T-helper 17 cell (primary cell): ENCODE measurements at places on chromosomes 2 and 18. TPM values are rescaled to one million over a fixed set of nuclear protein-coding genes. Genes with fewer than 3 reads are reported as not detected.

DNA sequence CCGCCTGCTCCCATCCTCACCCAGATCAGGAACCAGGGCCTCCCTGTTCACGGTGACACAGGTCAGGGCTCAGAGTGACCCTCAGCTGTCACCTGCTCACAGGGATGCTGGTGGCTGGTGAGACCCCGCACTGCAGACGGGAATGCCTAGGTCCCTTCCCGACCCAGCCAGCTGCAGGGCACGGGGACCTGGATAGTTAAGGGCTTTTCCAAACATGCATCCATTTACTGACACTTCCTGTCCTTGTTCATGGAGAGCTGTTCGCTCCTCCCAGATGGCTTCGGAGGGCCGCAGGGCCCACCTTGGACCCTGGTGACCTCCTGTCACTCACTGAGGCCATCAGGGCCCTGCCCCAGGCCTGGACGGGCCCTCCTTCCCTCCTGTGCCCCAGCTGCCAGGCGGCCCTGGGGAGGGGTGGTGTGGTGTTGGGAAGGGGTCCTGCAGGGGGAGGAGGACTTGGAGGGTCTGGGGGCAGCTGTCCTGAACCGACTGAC, 31.7 kb downstream of the GPC1 start:
- H3K4me3 ChIP-seq: no peak overlapping the region
- no peaks in the 10 kb centered on the region for H3K4me1 ChIP-seq
- no peak for DNase-seq
- H3K27ac ChIP-seq: no peak overlapping the region
- H3K27me3 ChIP-seq: no peaks in the 10 kb centered on the region

- no peaks in the 10 kb centered on the region for H3K27me3 ChIP-seq
- no peaks in the 10 kb centered on the region for H3K36me3 ChIP-seq
- H3K27ac ChIP-seq: no peak overlapping the region
- no peaks in the 10 kb centered on the region for H3K4me1 ChIP-seq
- H3K4me3 ChIP-seq: no peak overlapping the region
Measured at GRCh38 chr18:52312346-52312745, 27.7 kb upstream of the DCC start.

Gene TMEM150A
- total RNA-seq: 6.4 TPM

Gene SLC4A5
- total RNA-seq: 9.1 TPM

Gene CYS1
- not detected for total RNA-seq

GRCh38 chr2:120189189-120189588, 34.0 kb downstream of the TMEM185B start:
- H3K4me3 ChIP-seq: no peak overlapping the region
- H3K27ac ChIP-seq: no peak overlapping the region
- DNase-seq: no peak

GRCh38 chr2:127945281-127945680, 59.5 kb upstream of the AMMECR1L start:
- H3K27ac ChIP-seq: no peak overlapping the region
- H3K4me1 ChIP-seq: peaks cover 2% of the 10 kb centered on the region
- DNase-seq: no peak
- no peaks in the 10 kb centered on the region for H3K27me3 ChIP-seq
- H3K4me3 ChIP-seq: no peak overlapping the region

Gene CHRND
- not detected for total RNA-seq

Gene CLEC4F
- total RNA-seq: not detected

GRCh38 chr18:8253944-8254343, 355.3 kb upstream of the RAB12 start:
- no peaks in the 10 kb centered on the region for H3K27me3 ChIP-seq
- no peak for DNase-seq
- H3K27ac ChIP-seq: no peak overlapping the region

Gene CDH2
- 0.37 TPM for total RNA-seq

- no peak overlapping the region for H3K27ac ChIP-seq
- no peaks in the 10 kb centered on the region for H3K4me1 ChIP-seq
- H3K27me3 ChIP-seq: no peaks in the 10 kb centered on the region
- no peaks in the 10 kb centered on the region for H3K36me3 ChIP-seq
- H3K4me3 ChIP-seq: no peak overlapping the region
Measured at GRCh38 chr18:42780171-42780570, 335.3 kb downstream of the RIT2 start.

GRCh38 chr2:117492209-117492851, 322.2 kb upstream of the DDX18 start:
- H3K27ac ChIP-seq: no peak overlapping the region
- H3K36me3 ChIP-seq: no peaks in the 10 kb centered on the region
- H3K4me1 ChIP-seq: no peaks in the 10 kb centered on the region
- no peak overlapping the region for H3K4me3 ChIP-seq
- no peaks in the 10 kb centered on the region for H3K27me3 ChIP-seq

- H3K27me3 ChIP-seq: no peaks in the 10 kb centered on the region
- peak; percentile 26 for DNase-seq
- H3K4me1 ChIP-seq: peaks cover 59% of the 10 kb centered on the region
Measured at GRCh38 chr2:157413326-157414035, 30.4 kb downstream of the CYTIP start.

DNA sequence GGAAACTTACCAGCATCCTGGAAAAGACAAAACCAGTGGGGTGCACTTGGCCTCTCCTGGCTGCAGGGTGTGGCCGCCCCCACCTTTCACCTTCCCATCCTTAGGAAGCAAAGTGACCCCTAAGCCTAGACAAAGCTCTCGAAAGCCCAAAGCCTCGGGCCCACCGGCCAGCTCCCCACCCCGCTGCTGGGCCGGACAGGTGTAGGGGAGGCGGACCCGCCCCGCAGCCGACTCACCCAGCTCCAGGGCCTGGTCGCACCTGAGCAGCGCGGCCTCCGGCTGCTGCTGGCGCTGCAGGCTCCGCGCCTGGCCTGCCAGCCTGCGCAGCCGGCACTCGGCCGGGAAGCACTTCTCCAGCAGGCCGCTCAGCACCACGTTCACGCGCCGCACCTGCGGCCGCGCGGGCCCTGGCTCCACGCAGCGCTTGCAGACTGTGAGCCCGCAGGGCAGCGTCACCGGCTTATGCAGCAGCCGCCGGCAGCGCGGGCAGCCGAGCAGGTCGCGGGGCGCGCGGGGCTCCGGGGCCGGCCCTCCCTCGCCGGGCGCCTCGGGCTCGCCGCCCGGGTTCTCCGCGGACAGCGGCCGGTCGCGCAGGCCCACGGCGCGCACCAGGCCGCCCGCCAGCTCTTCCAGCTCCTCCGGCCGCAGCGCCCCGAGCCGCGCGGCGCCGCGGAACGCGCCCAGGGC, 979 bp downstream of the LONRF2 start:
- peaks cover 63% of the 10 kb centered on the region for H3K27me3 ChIP-seq
- H3K36me3 ChIP-seq: no peaks in the 10 kb centered on the region
- peak overlapping the region; percentile 68 for H3K4me3 ChIP-seq
- no peak overlapping the region for H3K27ac ChIP-seq

DNA sequence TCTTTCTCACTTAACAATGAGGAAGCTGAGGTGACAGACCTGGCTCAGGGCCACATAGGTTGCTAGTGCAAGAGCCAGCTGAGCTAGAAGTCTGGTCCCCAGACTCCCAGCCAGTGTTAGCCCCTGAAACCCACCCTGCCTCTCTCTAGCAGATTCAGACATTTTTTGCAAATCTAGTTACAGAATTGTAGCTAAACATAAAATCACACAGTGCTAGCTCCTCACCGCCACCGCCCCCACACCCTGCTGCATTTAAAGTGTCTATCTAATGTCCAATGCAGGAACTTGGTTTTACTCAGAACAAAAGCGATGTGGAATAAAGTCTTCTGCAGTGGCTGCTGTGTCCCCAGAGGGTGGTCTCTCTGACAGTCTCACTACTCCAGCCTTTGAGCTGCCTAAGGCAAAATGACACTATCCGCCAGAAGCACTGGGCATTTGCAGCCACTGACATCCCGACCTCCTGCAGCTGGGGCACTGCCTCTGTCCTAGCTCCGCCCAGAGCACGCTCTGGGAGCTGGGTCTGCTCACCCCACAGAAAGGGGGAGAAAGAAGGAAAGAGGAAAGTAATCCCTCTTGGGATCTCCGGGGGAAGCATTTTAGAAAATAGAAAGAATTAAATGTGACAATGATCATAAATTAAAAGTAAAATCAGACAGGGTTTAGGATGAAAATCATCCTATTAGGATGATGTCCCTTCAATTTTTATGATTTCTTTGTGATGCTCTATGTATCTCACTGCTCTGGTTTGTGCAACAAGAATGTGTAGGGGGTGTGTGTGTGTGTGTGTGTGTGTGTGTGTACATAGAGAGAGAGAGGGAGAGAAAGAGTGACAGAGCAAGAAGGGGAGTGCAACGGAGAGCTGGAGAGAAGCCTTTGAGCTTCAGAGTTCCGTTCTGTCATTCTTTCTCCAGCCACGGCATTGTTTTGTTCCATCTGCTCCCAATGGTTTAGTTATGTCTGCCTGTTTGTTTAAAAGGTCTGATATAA, 50.5 kb upstream of the ST8SIA3 start:
- no peaks in the 10 kb centered on the region for H3K27me3 ChIP-seq
- no peaks in the 10 kb centered on the region for H3K4me1 ChIP-seq
- H3K4me3 ChIP-seq: no peak overlapping the region
- no peak for DNase-seq

GRCh38 chr2:25341011-25341727, 556 bp downstream of the DNMT3A start:
- peaks cover 25% of the 10 kb centered on the region for H3K4me1 ChIP-seq
- H3K4me3 ChIP-seq: no peak overlapping the region
- no peaks in the 10 kb centered on the region for H3K36me3 ChIP-seq
- no peaks in the 10 kb centered on the region for H3K27me3 ChIP-seq

Gene CYTIP
- total RNA-seq: 294 TPM

Gene EFHD1
- total RNA-seq: 1.1 TPM

Gene SCYGR4
- total RNA-seq: not detected

DNA sequence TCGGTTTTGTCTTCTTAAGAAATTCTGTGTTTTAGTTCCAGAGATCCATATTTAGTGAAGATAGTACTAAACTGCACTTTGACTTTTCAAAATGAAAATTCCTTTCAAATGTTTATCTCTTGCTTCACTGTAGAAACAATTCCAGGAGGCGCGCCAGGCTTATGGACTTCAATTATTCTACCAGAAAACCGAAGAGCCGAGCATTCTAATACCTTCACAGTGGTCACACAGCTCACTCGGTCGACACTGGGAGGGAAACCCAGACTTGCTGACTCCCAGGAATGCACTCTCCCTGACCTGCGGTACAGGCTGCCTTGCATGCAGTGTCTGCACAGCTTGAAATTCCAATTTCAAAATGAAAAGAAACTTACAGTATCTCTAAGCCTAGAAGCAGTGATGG, 119.9 kb upstream of the PIEZO2 start:
- no peak overlapping the region for H3K4me3 ChIP-seq
- H3K27me3 ChIP-seq: peaks cover 5% of the 10 kb centered on the region
- no peaks in the 10 kb centered on the region for H3K36me3 ChIP-seq
- no peak for DNase-seq
- no peak overlapping the region for H3K27ac ChIP-seq

Gene EHD3
- 23.5 TPM for total RNA-seq

- peaks cover 4% of the 10 kb centered on the region for H3K36me3 ChIP-seq
- no peak for DNase-seq
- no peak overlapping the region for H3K27ac ChIP-seq
- peaks cover 12% of the 10 kb centered on the region for H3K27me3 ChIP-seq
- no peaks in the 10 kb centered on the region for H3K4me1 ChIP-seq
Measured at GRCh38 chr18:21387886-21388285, 145.9 kb downstream of the GREB1L start.

- no peak for DNase-seq
- H3K36me3 ChIP-seq: no peaks in the 10 kb centered on the region
- H3K27ac ChIP-seq: no peak overlapping the region
- H3K4me1 ChIP-seq: no peaks in the 10 kb centered on the region
- H3K4me3 ChIP-seq: no peak overlapping the region
- H3K27me3 ChIP-seq: peaks cover 6% of the 10 kb centered on the region
Measured at GRCh38 chr2:176747928-176748327, 464.7 kb upstream of the HNRNPA3 start.

GRCh38 chr2:238235856-238236255, 4.0 kb downstream of the HES6 start:
- DNase-seq: no peak
- peaks cover 34% of the 10 kb centered on the region for H3K27me3 ChIP-seq
- H3K36me3 ChIP-seq: peaks cover 6% of the 10 kb centered on the region
- H3K4me1 ChIP-seq: peaks cover 21% of the 10 kb centered on the region
- no peak overlapping the region for H3K27ac ChIP-seq

Gene NCKAP1
- 6.9 TPM for total RNA-seq

DNA sequence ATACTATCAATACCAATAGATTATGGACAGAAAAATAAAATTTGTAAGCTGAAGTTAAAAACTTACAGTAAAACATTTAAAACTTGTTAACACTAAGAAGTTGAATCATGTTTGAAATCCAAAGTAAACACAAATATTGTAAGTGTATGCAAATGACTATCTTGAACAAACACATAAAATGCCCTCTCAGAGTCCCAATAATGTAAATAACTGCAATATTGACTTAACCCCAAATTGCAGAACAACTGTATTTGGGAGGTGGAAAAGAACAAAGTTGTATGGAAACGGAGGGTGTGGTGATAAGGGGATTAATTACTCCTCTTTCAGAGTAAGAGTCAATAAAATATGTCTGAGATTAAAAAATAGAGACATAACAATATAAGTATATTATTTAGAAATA, 140.0 kb upstream of the NOL4 start:
- no peak for DNase-seq
- H3K27me3 ChIP-seq: no peaks in the 10 kb centered on the region
- no peaks in the 10 kb centered on the region for H3K36me3 ChIP-seq
- no peak overlapping the region for H3K27ac ChIP-seq

DNA sequence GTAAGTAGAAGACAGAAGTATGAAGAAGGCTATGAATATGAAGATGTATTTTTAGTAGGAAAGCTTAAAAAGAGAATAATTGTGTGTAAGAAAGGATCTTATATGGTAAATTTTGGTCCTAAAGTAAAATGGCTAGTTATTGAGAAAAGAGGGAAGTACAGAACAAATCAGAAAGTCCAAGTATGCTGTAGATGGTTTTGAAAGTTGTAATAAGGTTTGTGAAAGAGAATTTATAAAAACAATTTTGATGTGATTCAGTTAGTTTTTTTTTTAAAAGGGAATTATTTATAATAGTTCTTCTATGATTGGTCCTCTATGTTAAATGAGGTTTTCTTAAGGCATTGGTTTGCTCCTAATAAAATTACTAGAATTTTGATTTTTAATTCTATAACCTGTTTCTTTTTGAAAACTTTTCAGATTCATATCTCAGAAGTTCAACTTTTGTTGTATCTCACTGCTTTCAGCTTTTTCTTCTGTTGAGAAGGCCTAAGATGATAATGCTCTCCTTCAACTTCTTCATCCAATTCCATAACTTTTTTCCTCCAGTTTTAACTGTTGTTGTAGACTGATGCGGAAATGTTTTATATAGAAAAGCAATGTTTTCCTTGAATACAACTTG, 322.7 kb downstream of the NOL4 start:
- no peak for DNase-seq
- no peaks in the 10 kb centered on the region for H3K36me3 ChIP-seq
- no peaks in the 10 kb centered on the region for H3K4me1 ChIP-seq
- no peak overlapping the region for H3K27ac ChIP-seq
- no peaks in the 10 kb centered on the region for H3K27me3 ChIP-seq

DNA sequence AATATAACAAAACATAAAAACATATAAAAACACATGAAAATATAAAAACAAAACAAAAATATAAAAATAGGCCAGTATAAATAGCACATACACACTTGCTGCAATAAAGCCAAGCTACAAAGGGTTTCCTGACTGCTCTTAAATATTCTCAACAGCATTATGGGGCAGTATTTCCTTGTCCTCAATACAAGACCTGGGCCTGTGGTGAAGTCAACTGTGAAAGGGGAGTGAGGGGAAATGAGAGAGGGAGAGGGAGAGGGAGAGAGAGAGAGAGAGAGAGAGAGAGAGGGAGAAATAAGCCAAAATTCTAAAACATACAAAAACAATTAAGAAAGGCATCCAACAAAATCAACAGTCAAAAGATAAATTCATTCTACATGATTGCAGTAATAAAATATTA, 82.6 kb upstream of the NEDD4L start:
- no peak for DNase-seq
